ENCODE measurements at places on chromosomes 6 and 20.

DNA sequence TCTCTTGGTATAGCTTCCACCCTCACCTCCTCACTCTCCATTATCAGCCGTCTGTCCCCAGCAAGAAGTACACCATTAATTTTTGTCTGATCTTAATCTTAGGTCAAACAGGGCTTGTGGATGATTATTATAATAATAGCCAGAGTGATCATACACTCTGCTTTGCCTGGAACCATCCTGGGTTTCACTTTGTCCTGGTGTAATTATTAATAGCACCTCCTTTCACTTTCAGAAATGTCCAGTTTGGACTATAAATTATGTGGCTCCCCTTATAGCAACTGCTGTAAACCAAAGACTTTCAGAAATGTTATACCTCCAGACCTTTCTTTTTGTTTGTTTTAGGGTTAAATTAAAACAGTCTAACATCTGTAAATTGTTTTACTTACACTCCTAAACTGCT lies 951 bp upstream of the TRIM31 start:
- DNase-seq, result no peak

GRCh38 chr6:7727946-7728854 lies 2.3 kb downstream of the BMP6 start:
- no peak for DNase-seq

- DNase-seq, result no peak
Observed at GRCh38 chr6:169942173-169942572, 190.8 kb downstream of the ERMARD start.

GRCh38 chr6:31025595-31025994 lies 15.3 kb downstream of the MUC22 start:
- DNase-seq, result no peak

GRCh38 chr20:54179946-54180345 lies 6.2 kb upstream of the CYP24A1 start:
- DNase-seq, result no peak

- DNase-seq, result no peak
Observed at GRCh38 chr20:52992632-52993031, 20.5 kb downstream of the TSHZ2 start.

- DNase-seq, result no peak
Observed at GRCh38 chr20:48170625-48171024, 385.3 kb upstream of the SULF2 start.

GRCh38 chr20:51955756-51956155 lies 153.4 kb upstream of the SALL4 start:
- DNase-seq, result no peak

GRCh38 chr20:48064929-48065328 lies 279.6 kb upstream of the SULF2 start:
- no peak for DNase-seq

GRCh38 chr6:127058027-127058426 lies 60.4 kb upstream of the RSPO3 start:
- DNase-seq, result no peak

DNA sequence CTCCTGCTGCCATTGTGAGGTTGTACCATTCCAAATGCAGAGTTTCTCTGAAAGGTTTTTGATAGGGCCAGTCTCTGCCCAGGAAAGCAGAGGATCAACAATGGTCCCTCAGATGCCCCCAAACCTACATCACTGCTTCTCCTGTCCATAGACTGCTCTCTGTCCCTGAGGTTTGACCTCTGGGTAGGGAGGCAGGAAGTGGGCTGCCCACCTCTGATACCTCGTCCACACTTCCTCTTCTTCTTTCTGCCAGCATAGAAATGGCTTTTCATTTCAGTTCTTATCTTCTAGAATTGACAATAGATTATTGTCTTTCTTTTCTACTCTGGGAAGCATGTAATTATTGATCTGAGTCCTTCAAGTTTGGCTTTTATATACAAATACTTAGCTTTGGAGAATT lies 170.6 kb downstream of the TRMT11 start:
- no peak for DNase-seq

DNA sequence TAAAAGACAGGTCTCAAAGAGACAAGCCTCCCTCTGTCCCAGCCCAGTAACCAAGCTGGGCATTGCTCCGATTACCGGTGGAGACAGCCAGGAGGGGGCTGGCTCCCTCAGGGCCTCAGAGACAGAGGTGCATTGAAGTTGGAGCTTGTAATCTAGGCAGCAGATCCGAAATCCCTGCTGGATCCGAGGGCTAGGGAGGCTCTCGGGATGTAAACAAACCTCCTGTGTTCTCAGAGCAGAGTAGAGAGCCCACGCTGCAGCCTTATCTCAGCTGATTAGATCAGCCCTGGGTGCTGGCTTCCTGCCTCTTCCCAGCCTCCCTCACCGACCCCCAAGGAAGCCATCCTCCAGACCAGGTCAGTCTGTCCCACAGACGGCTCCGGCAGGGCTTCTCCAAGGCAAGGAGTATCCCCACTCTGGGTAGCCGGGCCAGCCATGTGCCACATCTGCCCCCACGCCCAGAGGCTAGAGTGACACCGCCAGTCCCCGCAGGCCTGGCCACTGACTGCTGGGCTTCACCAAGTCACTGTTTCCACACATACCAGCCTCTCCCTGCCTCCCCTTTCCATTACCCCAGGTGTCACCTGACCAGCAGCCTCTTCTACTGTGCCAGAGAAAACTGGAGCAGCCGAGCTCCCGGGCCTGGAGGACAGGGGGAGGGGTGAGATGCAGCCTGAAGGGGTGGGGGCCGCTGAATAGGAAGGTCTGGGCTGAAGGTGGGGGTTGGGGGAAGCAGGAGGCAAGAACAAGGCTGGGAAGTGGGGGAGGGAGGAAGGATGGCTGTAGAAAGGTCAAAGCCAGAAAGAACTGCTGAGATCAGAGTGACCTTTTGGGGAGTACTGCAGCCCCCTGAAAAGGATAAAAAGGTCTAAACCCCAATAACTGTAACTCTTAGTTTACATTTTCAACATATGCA lies 6.0 kb downstream of the SDC4 start:
- no peak for DNase-seq

Measured in stimulated activated CD4-positive, alpha-beta T cell treated with anti-CD3 and anti-CD28 coated beads, Interleukin-1b, Interleukin-23, amount 100 ng/mL, for 1 hour (primary cell).